ENCODE measurements at places on chromosomes 1 and 21.

DNA sequence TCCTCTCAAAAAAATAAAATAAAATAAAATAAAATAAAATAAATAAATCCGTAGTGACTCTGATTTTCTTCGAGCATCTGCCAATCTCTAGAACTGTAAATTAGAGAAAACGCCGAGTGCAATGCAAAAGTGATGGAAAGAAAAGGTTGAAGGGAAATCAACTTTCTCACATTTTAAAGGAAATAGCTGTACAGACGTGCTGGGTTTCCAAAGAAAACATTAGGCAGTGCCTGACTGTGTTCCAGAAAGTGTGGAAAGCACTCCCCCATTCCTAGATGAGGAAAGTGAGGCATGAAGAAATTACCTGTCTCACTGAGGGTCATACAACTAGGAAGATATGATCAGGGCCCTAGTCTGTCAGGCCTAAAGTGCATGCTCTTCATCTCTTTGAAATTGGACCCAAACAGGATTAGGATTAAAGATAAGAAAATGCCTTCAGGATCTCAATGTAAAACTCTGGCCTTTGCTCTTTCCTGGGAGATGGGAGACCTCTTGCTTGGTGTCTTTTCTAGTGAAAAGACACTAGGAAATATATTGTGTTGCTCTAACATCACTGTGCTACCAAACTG lies 1.8 kb upstream of the PTPN14 start:
- no peak for DNase-seq

DNA sequence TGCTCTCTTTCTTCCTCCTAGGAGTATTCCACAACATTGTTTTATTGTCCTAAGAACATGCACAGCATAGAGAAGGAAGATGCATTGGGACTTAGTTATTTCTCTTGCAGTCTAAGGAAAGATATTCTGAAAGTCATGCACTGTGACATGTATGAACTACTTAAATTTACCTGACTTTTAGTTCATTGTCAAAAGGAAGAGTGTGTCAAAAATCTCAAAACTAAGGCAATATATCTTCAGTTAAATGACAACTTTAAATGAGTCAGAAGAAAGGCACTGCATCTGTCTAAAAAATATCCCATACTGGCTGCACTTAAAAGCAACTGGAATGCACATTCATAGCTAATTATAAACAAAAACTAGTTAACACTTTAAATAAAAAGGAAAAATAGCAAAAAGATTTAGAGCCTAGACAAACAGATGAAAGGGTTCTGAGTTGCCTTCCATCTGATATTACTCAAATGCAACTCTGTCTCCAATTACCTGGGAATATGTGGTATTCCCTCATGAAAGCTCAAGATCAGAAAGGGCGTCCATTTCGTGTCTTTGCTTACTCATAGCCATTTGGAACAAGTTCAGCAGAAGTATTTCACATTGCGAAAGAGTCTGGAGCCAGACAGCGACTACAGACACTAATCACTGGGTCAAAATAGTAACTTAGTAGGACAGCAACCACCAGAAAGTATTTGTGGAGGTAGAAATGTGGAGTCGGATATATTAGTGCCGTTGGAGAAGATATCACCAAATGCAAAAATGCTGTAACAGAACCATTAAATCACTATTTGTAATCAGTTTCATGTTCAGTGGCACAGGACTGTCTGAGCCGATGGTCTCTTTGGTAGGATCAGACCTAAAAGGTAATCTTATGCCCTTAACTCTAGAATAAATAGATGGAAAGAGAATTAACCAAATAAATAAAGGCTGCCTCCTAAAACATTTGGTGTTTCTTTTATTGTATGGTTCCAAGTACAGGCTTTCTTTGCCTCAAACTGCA lies 225.7 kb downstream of the GREM2 start:
- DNase-seq: no peak

GRCh38 chr1:83011265-83011664 lies 987.7 kb downstream of the TTLL7 start:
- no peak for DNase-seq

DNA sequence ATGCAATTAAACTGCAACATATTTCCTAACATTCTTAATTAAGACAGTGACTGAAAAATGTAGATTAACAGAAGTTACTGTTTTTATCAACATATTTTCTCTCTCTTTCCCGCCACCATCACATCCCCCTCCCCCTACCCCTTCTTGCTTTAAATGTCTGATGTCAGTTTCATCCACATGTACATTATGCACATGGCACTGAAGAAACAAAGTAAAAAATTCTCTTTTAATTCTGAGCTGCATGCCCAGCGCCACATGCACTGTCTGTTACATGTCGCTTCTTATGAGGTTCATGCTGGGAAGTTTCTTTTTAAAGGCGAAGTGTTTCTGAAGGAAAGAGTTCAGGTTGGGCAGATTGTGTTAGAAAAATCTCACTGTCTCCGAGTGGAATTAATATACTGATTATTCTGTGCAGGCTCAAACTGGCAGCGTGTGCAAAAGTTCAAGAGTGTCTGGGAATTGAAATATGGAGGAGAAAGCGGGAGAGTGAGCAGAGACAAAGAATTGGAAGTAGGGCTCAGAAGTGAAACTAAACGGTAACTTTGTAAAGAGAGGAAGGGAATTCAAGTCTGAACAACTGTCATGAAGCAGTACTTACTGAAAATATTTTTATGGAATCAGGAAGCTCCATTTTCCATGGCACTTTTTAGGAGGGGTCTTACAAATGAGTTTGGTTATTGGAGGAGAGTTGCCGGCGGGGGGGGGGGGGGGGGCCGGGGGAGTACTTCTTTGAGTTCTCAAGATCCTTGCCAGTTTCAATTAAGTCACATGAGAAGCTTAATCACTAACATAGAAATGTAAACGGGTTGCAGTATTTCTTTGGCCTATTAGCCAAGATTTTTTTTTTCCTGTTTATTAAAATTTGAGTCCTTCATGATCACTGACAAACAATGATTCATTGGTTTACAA lies 217.6 kb downstream of the SDCCAG8 start:
- no peak for DNase-seq

GRCh38 chr21:36065497-36066036 lies 4.3 kb upstream of the CBR1 start:
- no peak for DNase-seq

- peak; percentile 15 for DNase-seq
Observed at GRCh38 chr1:65247419-65248359, 61.7 kb upstream of the DNAJC6 start.

GRCh38 chr1:190579552-190580193 lies 102.0 kb upstream of the BRINP3 start:
- no peak for DNase-seq

GRCh38 chr21:33046455-33046854 lies 20.7 kb downstream of the OLIG2 start:
- no peak for DNase-seq

GRCh38 chr1:61743716-61744580 lies 1.7 kb downstream of the PATJ start:
- peak; percentile 16 for DNase-seq

DNA sequence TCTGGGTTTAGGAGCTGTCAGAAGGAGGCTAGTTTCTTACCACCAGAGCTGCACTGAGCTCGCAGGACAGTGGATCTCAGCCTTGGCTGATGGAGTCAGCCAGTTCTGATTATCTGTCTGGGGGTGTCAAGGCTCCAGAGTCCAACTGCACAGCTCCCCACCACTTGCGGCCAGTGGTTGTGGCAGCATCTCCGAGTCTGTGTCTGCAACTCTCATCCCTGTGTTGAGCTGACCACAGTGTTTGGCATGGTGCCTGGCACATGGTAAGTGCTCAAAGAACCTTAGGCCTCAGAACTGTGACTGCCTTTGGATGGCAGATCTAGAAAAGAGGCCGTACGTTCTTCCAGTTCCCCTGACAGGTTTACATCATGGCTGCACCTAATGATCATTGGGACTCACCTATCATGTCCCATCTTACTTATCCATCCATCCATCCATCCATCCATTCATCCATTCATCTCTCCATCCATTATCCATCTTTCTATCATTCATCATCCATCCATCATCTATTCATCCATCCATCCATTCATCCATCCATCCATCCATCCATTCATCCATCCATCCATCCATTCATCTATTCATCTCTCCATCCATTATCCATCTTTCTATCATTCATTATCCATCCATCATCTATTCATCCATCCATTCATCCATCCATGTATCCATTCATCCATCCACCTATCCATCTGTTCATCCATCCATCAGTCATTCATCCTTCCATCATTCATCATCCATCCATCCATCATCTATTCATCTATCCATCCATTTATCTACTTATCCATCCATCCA lies 114.5 kb downstream of the CRYAA start:
- DNase-seq: no peak

GRCh38 chr1:183106166-183106565 lies 79.9 kb upstream of the LAMC2 start:
- DNase-seq: no peak

DNA sequence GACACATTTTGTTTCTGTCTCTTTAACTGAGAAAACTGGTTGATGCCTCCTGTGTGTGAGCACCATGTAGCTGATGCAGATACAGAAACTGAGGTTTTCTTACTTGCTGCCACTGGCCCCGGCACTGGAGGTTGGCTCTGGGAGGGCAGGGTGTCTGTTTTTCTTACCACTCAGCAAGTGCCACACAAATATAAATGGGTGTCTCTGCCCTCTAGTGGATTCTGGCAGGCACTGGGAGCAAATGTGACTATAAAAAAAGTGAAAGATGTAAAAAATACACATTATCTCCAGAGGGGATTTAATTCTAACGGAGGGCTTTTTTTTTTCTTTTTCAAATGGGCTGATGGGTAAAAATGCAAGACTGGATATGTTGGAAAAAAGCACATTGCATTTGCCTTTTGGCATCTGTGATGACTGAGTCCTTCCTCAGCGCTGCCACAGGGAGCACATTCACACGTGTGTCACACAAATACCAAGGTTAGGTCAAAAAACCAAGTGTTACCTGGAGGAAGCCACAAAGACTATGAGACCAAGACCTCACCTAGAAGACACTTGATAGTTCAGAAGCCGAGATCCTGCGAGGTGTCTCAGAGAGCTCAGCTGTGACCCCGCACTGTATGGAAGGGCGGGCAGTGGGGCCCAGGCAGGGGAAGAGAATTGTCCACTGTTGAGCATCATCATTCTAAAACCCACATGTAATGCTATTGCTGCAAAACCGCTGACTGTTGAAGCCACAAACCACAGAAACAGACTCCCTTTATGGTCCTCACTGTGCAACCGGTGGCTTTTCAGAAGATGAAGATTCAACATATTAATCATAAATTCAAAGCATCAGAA lies 18.9 kb downstream of the PGBD2 start:
- peak; percentile 28 for DNase-seq

DNA sequence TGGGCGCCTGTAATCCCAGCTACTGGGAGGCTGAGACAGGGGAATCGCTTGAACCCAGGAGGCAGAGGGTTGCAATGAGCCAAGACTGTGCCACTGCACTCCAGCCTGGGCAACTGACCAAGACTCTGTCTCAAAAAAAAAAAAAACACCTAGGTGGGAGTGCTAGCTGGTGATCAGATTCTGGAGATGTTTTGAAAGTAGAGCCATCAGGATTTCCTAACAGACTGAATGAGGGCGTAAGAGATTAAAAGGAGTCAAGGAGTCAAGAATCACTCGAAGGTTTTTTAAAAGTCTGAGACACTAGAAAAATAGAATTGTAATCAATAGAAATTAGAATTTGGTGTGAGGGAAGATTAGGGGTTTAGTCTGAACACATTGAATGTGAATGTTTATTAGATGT lies 73.8 kb downstream of the HSF2BP start:
- no peak for DNase-seq

GRCh38 chr21:30990514-30991262 lies 47.6 kb downstream of the KRTAP19-8 start:
- peak; percentile 19 for DNase-seq

DNA sequence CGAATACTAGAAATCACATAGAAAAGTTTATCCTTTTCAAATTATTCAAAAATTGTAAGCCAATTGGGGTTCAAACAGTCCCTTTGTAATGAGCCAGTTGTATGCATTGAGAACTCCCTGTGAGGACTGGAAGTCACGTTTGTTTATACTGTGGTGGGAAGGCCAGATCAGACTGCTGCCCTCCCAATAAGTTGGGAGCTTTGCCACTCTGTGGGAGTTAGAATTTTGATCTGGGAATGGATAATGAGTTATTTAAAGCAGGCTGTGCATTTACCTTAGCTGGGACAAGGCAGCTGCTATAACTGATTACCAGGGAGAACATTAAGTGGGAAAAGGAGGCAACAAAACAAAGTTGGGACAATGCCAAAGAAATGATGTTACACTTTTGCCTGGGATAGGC lies 178.8 kb downstream of the SDCCAG8 start:
- DNase-seq: no peak

- DNase-seq: no peak
Observed at GRCh38 chr1:119108988-119109387, 31.5 kb downstream of the WARS2 start.

- no peak for DNase-seq
Observed at GRCh38 chr1:246503341-246503740, 3.7 kb downstream of the SMYD3 start.

GRCh38 chr1:183891158-183891856 lies 86.4 kb downstream of the RGL1 start:
- DNase-seq: no peak

- DNase-seq: no peak
Observed at GRCh38 chr1:211811848-211812247, 18.7 kb downstream of the LPGAT1 start.

All from mucosa of gallbladder (tissue), 1 donor.